ENCODE measurements at places on chromosomes 1 and 21.

DNA sequence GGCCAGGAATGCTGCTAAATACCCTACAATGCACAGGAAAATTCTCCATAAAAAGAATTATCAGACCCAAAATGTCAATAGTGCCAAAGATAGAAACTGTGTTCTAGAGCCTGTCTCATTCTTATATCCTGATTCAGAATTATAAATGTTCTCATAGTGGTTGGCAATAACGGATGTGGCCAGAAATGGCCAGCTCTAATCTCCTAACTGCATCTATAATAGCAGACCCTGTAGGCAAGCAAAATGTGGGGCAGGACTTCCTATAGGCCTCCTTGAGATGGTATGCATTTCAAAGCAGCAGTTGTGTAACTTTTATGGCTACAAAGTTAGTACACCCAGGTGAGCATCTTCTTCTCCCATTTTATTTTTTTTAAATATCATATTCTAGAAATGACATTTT, 95.9 kb upstream of the SGIP1 start:
- DNase-seq = no peak

GRCh38 chr1:14915356-14916054, 238.0 kb upstream of the TMEM51 start:
- DNase-seq = peak; percentile 66

DNA sequence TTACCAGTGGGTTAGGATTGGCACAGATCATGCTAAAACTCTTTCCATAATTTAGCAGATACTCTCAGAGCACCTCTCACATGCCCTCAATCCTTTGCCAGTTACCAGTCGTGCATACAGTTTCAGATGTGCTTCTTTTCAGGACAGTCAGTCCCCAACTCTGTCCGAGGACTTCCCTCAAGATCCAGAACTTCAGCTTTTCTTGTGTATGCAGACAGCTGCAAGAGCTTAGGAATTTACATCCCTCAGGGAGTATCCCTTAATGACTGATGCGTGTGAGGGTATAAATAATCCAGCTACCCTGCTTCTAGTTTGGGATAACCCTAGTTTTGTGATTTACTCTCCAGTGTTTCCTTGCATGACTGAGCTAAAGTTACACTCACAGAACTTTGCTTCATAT, 393.0 kb upstream of the PLXNA2 start:
- DNase-seq = no peak

DNA sequence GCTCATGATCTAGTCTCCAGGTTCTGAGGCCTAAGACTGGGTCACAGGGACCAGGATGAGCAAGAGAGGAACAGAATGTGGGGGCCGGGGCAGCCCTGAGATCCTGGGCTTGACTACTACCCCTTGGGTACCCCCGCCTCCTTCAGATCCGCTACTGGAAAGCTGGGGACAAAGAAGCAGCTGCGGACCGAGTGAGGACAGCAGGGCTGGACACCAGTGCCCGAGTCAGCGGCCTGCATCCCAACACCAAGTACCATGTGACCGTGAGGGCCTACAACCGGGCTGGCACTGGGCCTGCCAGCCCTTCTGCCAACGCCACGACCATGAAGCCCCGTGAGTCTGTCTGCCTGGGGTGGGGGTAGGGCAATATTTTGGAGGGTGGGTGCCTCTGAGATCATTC, 12.5 kb downstream of the TMEM81 start:
- no peak for DNase-seq

DNA sequence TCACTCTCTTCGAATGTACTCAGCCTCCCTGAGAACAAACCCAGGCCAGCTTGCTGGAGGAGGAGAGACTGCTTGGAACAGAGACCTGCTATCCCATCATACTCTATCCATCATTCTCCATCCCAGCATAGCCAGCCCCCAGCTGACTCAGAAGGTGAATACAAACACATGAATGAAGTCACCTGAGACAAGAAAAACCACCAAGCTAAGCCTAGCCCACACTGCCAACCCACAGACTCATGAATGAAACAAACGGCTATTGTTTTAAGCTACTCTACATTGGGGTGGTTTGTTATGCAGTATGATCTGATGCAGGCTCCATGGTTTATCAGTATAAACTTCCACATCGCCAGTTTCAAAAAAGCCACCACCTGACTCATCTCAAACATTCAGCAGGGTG, 395.6 kb downstream of the SETD4 start:
- no peak for DNase-seq

DNA sequence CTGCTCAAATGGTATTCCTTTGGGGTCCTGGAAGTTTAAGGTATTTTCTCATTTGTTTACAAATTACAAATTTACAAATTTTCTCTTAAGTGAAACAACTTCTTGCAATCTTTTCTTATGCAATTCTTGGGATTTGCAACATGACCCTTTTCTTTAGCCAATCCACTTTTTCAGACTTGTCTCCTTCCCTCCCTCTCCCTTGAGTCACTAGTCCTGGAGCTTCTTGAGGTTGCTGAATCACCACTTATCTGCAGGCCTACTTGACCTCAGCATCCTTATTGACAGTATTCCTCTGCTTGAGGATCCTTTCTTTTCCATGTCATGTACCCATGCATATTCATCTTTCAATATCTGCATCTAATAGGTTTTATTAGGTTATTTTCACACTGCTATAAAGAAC, 302.8 kb upstream of the ADAMTS5 start:
- no peak for DNase-seq

DNA sequence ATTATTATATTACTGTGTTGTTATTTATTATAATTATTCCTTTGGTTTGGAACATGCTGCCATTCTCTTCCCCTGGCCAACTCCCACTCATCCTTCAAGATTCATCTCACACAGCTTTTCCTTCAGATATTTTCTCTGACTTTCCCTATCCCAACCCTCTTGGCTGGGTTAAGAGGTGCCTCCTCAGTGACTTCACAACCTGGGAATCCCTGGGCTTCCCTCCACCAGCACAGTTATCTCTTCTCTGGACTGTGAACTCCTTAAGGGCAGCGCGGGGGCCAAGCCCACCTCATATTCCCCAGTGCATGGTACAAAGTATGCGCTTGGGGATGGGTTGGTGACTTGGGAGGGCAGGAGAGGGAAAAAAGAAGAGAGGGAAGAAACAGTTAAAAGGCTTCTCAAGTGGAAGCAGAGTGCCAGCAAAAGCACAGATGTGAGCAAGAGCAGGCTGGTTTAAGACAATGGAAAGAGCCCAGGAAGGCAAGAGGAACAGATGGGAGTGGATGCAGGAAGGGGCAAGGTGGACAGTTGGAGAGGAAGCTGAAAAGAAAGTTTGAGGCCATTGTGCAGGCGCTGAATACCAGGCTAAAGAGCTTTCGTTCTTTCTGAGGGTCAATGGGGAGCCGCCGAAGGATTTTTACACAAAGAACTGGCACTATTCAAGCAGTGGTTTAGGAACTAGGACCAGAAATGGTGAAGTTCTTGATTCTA, 132.3 kb downstream of the BEND5 start:
- DNase-seq = no peak

GRCh38 chr1:242523719-242524570, 552 bp downstream of the PLD5 start:
- peak; percentile 20 for DNase-seq

GRCh38 chr1:83000286-83000685, 998.6 kb downstream of the TTLL7 start:
- DNase-seq = no peak

GRCh38 chr1:201468501-201468843, 516 bp downstream of the PHLDA3 start:
- peak; percentile 65 for DNase-seq

GRCh38 chr1:225554216-225554812, 98.6 kb downstream of the ENAH start:
- DNase-seq = peak; percentile 65

DNA sequence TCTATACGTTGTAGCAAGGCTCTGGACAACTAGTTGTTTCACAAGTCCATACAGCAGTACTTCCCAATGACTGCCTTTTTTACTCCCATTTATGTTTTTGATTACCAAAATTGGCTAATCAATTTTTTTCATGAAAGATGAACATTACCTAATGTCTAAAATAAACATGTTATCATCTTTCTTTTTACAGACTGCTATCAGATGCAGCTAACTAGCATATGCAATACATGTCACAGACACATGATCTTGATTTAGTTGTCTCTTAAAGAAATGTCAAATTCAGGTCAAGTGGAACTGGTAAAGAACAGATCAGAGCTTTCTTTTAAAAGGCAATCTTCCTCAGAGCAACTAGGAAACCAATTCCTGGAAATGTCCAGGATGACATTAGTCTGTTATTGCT, 630 bp upstream of the DBT start:
- no peak for DNase-seq

DNA sequence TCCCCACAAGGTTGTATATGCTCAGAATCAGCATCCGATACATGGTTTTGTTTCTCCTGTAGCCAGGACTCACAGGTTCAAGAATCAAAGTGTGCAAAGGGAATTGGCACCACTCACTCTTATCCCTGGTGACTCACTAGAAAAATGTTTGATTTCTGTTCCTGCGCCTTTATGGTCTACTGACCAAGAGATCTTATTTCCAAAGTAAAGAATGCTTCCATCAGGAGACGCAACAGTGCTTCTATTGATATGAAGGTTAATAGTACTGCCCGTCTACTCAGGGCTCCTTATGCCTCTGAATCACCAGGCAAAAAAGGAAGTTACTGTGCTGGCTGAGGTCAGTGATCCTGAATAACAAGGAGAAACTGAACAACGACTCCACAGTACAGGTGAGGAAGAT, 1392.0 kb upstream of the PRMT6 start:
- DNase-seq = no peak

DNA sequence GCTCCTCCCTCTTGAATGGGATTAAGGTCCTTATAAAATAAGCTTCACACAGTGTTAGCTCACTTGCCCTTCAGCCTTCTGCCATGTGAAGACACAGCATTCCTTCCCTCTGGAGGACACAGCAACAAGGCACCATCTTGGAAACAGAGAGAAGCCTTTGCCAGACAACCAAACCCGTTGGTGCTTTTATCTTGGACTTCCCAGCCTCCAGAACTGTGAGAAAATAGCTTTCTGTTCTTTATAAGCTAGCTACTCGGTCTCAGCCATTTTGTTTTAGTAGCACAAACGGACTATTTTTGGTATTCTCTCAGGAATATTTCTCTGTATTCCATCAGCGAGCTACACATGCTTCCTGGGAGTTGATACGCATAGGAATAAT, 58.6 kb upstream of the IRF2BP2 start:
- DNase-seq = no peak

DNA sequence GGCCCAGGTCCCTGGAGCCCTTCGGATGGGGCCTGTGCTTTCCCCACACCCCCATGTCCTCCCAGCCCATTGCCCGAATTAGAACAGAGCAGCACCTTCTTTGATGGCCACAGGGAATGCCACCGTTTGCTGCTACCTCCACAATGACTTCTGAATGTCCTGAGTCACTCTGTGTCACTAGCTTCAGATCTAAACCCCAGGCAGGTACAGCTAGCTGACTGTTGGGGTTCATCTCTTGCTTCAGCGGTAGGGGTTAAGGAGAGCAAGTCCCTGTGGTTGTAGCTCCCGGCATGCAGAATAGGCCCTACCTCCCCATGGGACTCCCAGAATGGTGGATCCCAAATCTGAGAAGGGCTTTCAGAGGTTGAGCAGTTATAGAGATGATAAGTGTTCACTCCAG, 291.1 kb upstream of the POU3F1 start:
- no peak for DNase-seq

DNA sequence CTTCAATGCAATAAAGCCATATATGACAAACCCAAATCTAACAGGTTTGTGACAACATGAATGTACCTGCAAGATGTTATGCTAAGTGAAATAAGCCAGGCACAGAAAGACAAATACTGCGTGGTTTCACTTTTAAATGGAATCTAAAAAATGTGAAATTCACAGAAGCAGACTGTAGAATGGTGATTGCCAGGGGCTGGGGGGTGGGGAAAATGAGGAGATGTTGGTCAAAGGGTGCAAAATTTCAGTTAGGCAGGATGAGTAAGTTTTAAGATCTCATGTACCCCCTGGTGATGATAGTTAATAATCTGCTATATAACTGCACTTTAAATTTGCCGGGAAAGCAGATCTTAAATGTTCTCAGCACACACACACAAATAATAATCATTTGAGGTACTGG, 160.5 kb downstream of the PTBP2 start:
- DNase-seq = no peak

DNA sequence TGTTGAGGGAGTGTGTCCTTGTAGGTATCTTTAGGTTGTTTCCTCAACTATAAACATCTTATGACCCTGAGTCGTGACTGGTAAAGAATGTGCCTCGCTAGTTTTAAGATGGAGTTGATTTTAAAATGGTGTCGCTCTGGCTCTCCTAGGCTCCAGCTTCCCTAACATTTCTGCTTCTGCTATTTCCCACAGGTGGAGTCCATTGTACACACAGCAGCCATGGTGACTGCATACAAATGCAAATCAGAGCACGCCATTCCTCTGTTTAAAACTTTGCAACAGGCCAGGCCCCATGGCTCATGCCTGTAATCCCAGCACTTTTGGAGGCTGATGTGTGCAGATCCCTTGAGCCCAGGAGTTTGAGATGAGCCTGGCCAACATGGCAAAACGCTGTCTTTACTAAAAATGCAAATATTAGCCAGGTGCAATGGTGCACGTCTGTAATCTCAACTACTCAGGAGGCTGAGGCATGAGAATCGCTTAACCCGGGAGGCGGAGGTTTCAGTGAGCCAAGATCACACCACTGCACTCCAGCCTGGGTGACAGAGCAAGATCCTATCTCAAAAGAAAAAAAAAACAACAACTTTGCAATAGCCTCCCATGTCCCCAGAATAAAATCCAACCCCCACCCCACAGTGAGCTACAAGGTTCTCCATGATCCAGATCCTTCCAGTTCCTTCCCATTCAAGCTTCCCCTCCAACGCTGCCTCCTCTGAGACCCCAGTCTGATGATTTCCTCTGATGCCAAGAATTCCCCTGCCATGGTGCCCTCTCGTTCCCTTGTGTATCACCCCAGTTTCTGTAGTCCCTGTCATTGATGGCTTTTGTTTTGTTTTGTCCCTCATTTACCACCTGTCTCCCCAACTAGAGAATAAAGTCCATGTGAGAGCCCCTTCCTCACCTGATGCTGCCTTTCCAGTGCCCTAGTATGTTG, 36.9 kb upstream of the KLHDC7A start:
- no peak for DNase-seq

DNA sequence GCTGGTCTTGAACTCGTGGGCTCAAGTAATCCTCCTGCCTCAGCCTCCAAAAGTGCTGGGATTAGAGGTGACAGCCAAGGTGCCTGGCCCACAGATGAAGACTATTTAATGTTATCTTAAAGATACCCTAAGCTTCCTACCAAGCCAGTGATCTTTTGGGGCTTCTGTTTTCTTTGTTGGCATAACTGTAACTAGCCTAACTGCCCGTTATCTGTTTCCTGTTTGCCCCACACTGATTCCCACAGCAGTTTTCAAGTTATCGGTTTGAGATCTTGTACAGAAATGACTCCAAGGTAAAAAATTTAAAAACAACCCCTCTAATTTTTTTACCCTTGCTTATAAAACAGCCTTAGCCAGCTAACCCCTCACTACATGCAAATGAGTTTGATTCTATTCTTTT, 12.4 kb downstream of the SELL start:
- no peak for DNase-seq

- DNase-seq = no peak
These were observed 307.3 kb downstream of the BRINP3 start for GRCh38 chr1:190170321-190170720.
